ENCODE measurements at places on chromosomes 1 and 21.

DNA sequence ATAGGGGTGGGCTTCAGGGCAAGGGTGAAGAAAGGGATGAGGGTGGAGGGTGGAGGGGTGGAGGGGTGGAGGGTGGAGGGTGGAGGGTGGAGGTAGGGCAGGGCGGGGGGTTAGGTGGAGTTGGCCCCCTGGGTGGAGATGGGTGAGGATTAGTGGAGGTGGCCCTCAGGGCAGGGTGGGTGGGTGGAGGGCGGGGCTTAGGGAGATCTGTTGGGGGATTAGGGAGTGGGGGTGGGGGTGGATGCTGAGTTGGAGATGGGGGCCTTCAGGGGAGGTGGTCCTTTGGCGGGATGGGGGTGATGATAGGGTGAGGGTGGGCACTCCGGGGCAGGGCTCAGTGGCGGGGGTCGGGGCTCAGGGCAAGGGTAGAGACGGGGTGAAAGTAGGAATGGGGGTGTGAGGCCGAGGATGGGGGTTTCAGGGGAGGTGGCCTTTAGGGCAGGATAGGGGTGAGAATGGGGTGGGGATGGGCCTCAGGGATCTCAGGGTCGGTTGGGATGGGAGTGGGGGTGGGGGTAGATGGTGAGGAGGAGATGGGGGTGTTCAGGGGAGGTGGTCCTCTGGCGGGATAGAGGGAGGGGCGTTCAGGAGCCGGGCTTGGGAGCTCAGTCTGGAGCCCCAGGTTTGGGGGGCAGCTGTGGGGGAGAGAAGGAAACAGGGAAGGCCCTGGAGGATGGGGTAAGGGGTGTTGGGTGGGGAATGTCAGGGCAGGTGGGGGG is 800 bp upstream of the DNMT3L start:
- DNase-seq: no peak

- DNase-seq: no peak
These were observed 913.5 kb downstream of the MRPL39 start for GRCh38 chr21:24693779-24694178.

GRCh38 chr1:84619383-84620102 is 45.3 kb upstream of the CTBS start:
- peak; percentile 50 for DNase-seq

GRCh38 chr1:22218618-22219250 is 75.8 kb upstream of the WNT4 start:
- DNase-seq: no peak

DNA sequence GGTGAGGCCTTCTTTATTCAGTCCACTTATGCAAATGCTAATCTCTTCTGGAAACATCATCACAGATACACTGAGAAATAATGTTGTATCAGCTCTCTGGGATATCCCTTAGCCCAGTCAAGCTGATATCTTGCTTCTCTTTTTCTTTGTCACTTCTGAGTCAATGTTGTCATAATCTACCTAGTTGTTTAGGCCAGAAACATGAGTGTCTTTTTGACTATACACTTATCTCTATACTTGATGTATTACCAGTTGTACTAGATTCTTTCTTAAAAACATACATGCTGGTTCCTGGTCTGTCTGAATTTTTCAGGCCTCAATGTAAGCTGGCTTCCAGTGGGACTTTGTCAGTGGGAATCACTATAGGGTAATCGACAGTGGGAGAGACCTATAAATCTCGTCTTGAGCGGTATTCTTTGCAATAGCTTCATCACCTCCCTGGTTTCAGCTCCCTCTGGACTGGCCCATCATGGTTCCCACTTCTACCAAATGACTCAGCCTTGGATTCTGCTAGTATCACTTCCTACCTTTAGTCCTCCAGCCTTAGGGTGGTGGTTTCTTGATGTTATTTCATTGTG is 135.2 kb upstream of the CYYR1 start:
- DNase-seq: no peak
